ENCODE measurements at places on chromosomes 1 and 21.

- DNase-seq, result no peak
Measured at GRCh38 chr1:25821630-25822091, 1.9 kb downstream of the MTFR1L start.

DNA sequence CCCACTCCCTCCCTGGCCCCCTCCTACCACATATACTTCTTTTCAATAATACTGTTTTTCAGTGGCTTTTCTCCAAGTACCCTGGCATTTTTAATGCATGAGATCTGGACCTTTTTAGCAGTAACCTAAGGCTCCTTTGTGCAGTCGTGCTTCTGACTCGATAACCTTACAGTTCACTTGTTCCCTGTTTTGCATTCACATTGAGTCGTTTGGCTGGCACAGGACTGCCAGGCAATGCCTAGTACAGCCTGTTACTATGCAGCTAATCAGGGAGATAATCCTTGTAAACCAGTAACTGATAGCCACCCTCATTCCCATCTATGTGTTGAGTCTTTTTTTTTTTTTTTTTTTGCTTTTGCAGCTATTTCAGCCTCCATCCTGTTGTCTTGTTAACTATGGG lies 3.7 kb downstream of the ATP1B1 start:
- no peak for DNase-seq

DNA sequence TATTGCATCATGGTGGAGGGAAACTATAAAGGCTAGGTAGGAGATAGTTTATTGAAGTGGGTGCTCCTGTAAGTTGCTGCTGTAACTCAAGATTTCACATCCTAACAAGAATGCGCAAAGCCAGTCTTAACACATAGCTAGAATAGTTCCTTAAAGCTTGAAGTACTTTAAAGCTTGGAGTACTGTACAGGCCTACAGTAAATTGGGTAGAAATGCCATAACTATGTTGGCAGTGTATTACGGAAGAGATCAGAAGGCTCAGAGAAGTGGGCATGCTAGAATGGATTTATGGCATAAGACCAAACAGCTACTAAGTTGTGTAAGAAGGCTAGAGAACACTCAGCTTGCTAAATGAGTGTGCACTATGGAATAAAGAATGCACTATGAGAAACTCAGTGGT lies 44.5 kb downstream of the DMRTA2 start:
- no peak for DNase-seq

DNA sequence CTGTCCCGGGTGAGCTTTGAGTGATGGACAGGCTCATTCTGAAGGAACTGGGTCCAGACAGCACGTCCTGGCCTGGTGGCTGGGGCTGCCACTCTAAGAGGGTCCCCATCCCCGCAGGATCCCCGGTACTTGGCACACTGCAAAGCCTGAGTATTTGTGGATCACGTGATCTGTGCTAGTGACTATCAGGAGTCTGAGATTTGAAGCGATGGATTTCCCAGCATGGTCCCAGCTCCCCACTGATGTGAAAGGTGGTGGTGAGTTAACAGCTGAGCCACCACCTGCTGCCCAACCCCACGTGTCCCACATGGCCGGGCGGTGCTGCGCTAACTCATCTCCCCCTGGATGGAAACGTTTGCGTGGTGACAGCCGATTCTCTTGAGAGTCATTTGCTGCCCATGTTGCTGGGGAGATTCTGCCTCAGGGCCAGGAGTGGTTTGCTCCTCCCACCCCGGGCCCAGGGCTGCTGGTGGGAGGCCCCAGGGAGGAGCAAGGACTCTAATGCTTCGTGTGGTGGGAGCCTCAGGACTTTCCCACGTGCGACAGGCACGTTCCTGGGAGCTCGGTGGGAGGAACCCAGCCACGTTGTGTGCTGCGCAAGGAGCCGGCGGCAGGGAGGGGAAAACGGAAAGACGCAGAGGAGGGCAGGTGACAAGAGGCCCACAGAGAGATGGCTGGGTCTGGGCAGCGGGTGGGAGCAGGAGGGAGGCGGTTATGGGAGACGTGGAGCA lies 15.1 kb downstream of the FAAP20 start:
- no peak for DNase-seq

All from DND-41 (cell line).